ENCODE measurements at places on chromosomes 6 and 20.

GRCh38 chr6:49506569-49507111 lies 6.9 kb downstream of the GLYATL3 start:
- DNase-seq: no peak

DNA sequence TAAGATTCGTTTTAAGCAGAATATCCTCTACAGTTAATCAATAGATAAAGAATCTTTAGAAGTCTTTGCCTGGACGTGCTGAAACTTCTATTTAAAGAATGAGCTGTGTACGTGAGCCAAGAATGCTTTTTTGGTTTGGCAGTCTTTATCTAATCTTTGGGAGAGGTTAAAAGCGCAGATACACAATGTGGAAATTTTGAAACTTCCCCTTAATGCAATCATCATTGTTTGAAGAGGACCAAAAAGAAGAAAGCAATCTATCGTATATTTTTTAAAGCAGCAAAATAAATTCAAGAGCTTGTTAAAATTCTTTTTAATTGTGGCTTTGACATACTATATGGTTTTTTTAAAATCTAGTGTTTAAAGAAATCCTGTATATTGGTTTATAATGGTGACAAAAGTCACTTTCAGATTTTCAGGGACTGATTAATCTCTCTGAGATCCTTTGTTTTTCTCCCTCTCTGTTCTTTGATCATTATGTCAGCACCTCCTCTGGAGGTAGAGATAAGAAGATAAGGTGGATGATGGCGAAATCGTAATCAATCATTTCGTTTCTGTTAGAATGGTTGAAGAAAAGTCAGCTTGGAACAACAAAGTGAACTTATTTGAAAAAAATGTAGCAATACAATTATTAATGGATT lies 92.1 kb upstream of the FAM184A start:
- DNase-seq: no peak

- peak; percentile 61 for DNase-seq
These were observed 1.9 kb downstream of the GRM4 start for GRCh38 chr6:34143884-34144580.

GRCh38 chr20:34200023-34200422 lies 41.2 kb upstream of the ASIP start:
- no peak for DNase-seq

- no peak for DNase-seq
These were observed 287.1 kb upstream of the PRDM1 start for GRCh38 chr6:105799056-105799455.

DNA sequence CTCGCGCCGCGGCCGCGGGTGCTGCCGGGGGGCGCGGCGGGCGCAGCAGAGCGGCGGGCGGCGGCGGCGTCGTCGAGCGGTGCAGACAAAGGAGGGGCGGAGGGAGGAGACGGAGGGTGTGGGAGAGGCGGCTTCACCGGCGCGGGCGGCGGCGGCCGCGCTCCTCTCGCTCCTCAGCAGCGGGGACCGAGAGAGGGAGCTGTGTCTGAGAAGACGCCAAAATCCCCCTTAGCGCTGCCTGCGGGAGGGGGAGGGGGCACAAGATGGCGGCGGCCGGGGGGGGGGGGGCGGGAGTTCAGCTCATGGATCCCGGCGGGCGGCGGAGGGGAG lies 296 bp downstream of the ADNP start:
- no peak for DNase-seq

DNA sequence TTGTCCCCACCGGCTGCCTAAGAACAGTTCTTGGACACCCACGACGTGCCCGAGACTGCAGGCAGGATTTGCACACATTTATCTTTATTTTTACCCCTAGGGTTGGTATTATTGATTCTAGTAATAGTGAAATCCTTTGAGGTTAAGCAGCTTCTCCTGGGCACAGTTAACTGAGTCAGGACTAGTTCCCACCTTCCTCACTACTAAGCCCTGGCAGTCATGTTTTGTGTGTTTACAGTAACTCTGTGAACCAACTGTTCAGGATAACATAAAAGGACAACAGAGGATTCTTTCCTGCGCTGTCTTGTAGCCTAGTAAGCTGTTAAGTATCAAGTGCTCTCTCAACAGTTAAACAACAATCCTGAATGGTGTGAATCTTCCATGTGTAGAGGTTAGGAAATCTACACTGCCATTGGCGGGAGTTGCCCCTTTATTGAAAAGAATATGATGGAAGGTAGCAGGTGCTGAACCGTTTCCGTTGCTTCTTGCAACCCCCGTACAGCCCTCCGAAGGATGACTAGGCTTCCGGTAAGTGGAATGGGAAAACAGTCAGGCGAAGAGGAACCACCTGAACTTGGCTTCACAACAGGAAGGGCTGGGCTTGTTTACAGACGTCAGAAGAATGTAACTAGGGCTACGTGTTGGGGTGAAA lies 979 bp upstream of the SOD2 start:
- DNase-seq: no peak

DNA sequence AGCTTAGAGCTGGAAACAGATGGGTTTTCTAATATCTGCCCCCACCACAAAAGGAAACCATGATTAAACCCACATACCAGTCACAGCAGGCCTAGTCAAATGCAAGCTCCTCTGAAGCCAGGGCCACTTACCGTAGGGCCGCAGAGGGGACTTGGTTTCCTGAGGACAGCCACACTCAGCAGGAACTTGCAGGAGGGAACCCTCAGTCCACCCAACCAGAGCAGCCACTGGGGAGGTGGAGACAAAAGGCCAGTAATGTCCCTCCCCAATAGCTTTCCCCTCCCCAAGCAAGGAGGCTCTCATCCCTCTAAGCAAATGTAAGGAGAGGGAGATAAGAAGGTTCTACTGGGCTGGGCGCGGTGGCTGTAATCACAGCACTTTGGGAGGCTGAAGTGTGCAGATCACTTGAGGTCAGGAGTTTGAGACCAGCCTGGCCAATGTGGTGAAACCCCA lies 384.4 kb upstream of the JARID2 start:
- no peak for DNase-seq

DNA sequence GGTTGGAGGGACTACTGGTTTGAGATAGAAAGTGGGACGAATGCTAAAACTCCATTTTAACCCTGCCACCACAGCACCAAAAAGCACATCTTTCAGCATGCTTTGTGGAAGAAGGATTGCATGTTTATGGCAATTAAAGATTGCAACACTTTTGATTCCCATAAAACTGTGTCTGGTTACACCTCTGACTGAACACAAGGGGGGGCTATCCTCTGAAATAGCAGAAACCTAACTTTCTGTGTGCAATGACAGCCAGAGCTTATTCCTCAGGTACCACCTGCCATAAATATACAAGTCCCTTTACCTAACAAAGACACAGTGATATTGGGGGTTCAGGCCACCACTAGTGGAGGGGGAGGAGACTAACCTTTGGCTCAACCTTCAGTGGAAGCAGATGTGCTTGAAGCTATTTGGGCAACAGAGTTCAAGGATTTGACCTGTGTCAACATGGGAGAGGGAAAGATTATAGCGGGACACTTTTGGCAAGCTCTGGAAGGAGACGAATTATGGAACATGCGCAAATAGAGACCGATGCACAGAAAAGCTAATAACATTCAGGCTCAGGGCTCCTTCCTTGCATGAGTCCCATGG lies 9.6 kb upstream of the PLG start:
- DNase-seq: no peak

DNA sequence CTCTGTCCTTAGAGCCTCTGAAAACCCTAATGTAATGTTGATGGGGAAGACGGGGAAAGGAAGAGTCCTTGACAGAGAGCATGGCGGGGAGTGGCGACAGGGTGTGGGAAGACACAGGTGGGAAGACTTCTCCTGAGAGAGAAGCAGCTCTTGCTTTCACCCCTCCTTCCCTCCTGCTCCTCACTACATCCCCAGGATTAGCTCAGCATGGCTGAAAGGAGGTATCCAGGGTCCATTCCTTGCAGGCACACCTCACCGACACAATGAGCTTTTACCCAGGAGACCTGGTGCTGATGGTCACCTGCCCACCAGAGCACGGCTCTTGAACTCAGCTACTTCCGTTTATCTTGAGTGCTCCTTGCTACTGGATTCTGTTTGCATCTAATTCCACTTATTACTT lies 469.3 kb downstream of the CDH26 start:
- no peak for DNase-seq

- DNase-seq: no peak
These were observed 1.8 kb upstream of the PLN start for GRCh38 chr6:118546164-118546879.

DNA sequence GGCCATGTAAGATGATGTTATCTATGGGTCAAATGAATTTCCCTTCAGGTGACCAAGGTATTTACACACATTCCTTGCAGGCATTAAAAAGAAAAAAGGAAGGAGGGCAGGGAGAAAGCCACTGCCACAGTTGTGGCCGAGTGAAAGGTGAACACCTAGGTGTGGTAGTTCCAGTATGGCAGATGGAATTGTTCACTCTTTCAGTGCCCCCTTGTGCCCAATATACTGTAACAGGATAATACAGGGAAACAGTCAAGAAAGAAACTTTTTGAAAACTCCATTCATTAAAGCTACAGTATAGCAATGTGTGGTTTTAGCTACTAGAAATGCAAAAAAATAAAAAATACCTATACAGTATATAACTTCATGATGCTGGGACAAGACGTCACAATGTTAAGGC lies 52.1 kb downstream of the BMP2 start:
- peak; percentile 11 for DNase-seq

- no peak for DNase-seq
These were observed 4.2 kb downstream of the TCF19 start for GRCh38 chr6:31162463-31163165.

GRCh38 chr6:106546261-106546690 lies 83.0 kb downstream of the RTN4IP1 start:
- DNase-seq: no peak
